Spinal cord (tissue), 10 donors: ENCODE measurements at places on chromosomes 6 and 20. TPM values are rescaled to one million over a fixed set of nuclear protein-coding genes. Genes with fewer than 3 reads are reported as not detected.

Gene ZNF831
- polyA plus RNA-seq = 0.02 TPM

Gene ZSCAN9
- polyA plus RNA-seq = 28.7 TPM

Gene LY6G6D
- polyA plus RNA-seq = 2.3 TPM

Gene HUS1B
- not detected for polyA plus RNA-seq

Gene GNAS-AS1
- 0.81 TPM for polyA plus RNA-seq

Gene TRMT6
- 13.0 TPM for polyA plus RNA-seq

Gene EEF1E1
- 66.7 TPM for polyA plus RNA-seq

Gene HLA-DPA1
- polyA plus RNA-seq = 13.7 TPM

Gene KIZ
- 38.0 TPM for polyA plus RNA-seq

Gene ULBP1
- 1.3 TPM for polyA plus RNA-seq

Gene DTD1
- 85.0 TPM for polyA plus RNA-seq

Gene EDN1
- polyA plus RNA-seq = 9.4 TPM

Gene MATN4
- 9.9 TPM for polyA plus RNA-seq

Gene SERAC1
- 15.1 TPM for polyA plus RNA-seq

Gene PCMT1
- 154 TPM for polyA plus RNA-seq

Gene FHL5
- 0.83 TPM for polyA plus RNA-seq

Gene DHX16
- polyA plus RNA-seq = 30.9 TPM

Gene GGTLC1
- polyA plus RNA-seq = not detected

Gene BPIFA1
- polyA plus RNA-seq = not detected

Gene BIRC7
- 0.29 TPM for polyA plus RNA-seq

Gene GATA5
- polyA plus RNA-seq = not detected
